ENCODE measurements at places on chromosomes 7 and 10.

DNA sequence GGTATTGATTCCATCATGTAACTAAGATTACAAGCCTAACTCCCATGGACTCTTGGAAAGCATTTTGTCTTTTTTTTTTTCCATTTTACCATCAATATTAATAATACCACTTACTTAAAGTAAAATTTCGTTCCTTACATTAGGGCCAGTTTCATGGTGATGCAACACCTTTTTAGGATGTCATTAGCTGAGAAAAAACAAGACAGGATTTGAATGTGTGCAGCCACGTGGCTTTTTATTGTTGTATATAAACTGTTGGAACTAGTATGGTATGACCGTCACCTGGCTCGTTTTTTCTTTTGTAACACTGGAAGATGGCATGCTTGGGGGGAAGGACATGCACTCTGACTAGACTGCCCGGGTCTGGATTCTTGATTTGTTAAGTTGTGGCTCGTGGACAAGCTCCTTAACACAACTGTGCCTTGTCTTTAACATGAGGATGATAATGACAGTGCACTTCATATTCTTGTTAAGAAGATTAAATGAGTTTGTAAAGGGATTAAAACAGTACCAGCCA is 42.1 kb downstream of the ARHGAP21 start:
- DNase-seq = no peak

- DNase-seq = no peak
Measured at GRCh38 chr10:6313111-6313895, 110.6 kb downstream of the PFKFB3 start.

GRCh38 chr7:24877790-24878311 is 102.1 kb downstream of the OSBPL3 start:
- peak; percentile 23 for DNase-seq

DNA sequence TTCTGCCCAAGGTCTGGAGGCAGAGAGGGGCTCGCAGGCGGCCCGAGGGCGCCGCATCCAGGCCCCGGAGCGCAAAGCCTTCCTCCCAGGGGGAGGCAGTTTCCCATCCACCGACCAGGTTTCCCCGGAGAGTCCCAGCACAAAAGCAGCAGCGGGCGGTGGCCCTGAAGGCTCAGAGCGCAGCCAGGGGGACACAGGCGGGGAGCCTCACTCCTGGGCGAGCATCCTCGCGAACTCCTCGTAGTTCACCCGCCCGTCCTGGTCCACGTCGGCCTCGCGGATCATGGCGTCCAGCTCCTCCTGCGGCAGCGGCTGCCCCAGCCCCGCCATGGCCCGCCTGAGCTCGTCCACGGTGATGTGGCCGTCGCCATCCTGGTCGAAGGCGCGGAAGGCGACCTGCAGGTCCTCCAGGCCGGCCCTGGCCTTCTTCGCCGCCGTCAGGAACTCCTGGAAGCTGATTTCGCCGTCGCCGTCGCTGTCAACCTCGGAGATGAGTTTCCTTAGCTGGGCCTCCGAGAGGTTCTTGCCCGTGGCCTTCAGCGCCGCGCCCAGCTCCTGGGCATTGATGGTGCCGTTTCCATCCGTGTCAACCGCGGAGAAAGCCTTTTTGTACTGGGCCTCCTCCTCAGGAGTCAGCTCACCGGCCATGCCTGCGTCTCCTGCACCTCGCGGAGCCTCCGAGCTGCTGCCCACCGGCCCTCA is 428 bp downstream of the CALML5 start:
- DNase-seq = no peak

DNA sequence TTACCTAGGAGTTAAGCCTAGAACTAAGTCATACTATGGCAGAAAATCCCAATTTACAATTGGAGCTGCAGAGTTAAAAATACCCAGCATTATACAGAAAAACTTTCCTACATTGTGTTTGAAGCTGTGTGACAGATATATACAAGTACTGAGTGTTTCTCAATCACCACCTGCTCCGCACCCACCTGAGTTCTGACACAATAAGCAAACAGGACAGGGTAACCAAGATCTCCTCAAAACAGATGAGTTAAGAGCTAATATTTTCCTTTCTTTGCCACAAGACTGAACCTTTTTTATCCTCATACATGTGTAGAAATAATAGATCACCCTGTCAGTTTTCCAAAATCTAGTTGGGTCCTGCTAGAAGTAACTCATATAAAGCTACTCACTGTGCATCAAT is 186.3 kb downstream of the DOCK4 start:
- no peak for DNase-seq

DNA sequence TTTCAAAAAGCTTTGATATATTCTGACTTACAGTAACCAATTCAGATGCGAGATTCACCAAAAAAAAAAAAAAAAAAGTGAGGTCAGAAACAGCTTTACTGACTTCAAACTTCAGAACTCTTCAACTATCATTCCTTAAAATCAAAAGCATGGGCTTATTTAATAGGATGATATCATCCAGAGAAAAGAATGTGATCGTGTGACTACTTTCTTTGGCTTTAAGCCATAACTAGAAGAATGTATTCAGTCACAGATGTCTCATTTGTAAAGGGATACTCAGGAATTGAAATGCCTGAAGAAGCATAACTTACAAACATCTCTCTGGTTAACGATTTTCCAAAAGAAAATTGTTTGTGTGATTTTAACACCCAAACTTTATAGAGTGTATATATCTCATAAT is 11.5 kb downstream of the TPK1 start:
- no peak for DNase-seq

Data from activated CD4-positive, alpha-beta T cell treated with anti-CD3 and anti-CD28 coated beads, Interleukin-2, amount 50 U/mL, for 16 hours (primary cell).